CD4-positive, alpha-beta T cell treated with Interleukin-21 for 1 hour (primary cell): ENCODE measurements at places on chromosomes 11 and 22.

DNA sequence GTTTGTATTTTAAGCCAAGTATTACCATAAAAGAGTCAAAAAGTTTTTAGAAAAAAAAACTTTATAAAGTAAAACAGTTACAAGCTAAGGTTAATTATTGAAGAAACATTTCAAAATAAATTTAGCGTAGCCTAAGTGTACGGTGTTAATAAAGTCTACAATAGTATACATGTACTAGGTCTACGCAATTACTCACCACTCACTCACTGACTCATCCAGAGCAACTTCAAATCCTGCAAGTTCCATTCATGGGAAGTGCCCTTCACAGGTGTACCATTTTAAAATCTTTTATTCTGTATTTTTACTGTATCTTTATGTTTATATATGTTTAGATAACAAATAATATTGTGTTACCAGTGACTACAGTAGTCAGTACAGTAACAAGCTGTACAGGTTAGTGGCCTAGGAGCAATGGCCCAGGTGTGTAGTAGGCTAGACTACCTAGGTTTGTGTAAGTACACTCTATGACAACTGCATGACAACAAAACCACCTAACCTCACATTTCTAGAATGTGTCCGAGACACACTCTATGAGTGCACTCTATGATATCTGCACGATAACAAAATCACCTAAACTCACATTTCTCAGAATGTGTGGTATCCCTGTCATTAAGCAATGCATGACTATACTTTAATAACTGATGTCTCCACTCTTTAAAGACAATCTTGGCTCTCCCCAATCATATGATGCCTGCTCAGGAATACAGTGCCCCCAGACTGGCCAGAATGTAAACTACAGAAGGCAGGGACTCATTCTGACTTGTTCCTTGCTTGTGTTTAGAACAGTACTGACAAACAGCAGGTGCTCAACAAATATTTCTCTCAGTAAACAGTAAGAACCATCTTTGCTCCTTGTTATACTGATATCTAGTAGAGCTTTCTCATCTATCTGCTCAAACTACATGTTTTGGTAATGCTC, 21.2 kb downstream of the KMT5B start:
- no peak for DNase-seq

GRCh38 chr11:108137212-108137611, 15.8 kb downstream of the ACAT1 start:
- no peak for DNase-seq

DNA sequence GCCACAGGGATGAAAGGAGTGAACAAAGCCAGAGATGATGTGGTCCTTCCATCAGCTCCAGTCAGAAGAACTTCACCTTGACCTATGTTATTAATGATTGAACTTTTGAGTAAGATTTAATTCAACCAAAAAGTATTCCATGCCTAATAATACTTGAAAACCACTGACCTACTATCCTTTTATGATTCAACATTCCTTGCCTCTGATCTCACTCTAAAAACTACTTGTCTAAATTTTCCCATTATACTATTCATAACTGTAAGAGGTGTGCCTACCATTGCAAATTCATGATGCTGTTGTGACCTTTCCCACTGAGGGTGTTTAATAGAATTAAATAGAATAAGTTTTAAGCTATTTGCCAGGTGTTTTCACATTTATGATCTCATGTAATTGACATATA, 164.7 kb upstream of the GUCY1A2 start:
- DNase-seq = no peak

DNA sequence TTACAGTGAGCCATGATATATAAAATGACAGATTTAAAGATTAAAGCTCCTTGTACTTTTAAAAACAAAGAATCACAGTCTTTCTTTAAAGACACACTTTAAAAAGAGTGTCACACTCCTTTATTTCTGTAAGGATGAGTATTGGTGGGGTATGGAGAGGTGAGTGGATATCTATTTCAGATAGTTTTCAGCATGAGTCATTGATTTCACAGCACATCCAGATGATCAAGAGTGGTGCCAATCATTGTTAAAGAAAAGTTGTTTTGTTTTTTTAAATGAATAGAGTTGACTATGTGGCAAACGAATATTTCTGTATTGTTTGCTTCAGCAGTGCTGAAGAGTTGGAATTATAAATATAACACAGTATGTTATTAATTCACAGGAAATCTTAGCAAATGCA, 52.5 kb downstream of the FAR1 start:
- DNase-seq = no peak

GRCh38 chr11:110766316-110766715, 54.1 kb upstream of the ARHGAP20 start:
- no peak for DNase-seq

GRCh38 chr11:95228081-95228749, 2.8 kb downstream of the SESN3 start:
- DNase-seq = no peak

DNA sequence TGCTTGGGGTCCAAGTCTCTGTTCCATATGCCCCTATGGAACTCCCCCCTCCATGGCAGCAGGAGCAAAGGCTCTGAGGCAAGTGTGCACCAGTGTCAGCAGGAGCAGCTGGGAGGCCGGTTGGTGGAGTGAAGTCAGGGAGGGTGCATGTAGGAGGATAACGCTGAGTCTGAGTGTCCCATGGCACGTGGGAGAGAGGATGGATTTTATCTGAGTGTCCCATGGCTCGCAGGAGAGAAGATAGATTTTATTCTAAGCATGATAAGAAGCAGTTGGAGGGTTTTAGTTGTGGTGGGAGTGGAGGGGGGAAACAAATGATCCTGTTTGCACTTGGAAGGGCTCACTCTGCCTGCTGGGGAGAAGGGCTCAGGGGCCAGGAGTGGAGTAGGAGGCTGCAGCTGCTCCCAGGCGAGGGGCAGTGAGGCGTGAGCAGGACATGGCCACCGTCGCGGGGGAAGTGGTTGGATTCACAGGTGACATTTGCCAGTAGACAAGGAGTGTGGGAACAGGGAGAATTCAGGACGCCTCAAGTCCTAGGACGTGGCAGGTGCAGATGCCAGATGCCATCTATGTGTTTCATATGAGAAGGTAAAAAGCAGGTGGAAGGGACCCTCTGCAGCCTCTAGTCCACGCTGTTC, 33.6 kb upstream of the PARVG start:
- no peak for DNase-seq

GRCh38 chr11:70225681-70226177, 22.6 kb downstream of the FADD start:
- no peak for DNase-seq

DNA sequence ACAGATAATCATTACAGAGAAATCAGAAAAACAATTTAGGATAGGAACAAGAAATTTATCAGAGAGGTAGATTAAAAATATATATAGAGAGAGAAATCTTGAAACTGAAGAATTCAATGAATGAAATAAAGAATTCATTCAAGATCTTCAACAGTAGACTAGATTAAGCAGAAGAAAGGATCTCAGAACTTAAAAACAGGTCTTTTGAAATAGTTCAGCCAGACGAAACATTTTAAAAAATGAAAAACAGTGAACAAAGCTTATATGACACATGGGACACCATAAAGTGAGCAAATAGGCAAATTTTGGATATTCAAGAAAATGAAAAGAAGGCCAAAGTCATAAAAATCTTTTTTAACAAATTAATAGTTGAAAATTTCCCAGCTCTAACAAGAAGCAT, 138.8 kb downstream of the CASP12 start:
- no peak for DNase-seq

- DNase-seq = no peak
Measured at GRCh38 chr11:134640971-134641968, 229.2 kb upstream of the B3GAT1 start.

GRCh38 chr11:9049959-9050358, 41.4 kb downstream of the SCUBE2 start:
- no peak for DNase-seq

GRCh38 chr11:99535406-99535805, 514.7 kb downstream of the CNTN5 start:
- DNase-seq = no peak

GRCh38 chr11:114280696-114281095, 15.5 kb upstream of the NNMT start:
- DNase-seq = peak; percentile 8

GRCh38 chr11:27397624-27398399, 34.8 kb upstream of the CCDC34 start:
- DNase-seq = no peak

DNA sequence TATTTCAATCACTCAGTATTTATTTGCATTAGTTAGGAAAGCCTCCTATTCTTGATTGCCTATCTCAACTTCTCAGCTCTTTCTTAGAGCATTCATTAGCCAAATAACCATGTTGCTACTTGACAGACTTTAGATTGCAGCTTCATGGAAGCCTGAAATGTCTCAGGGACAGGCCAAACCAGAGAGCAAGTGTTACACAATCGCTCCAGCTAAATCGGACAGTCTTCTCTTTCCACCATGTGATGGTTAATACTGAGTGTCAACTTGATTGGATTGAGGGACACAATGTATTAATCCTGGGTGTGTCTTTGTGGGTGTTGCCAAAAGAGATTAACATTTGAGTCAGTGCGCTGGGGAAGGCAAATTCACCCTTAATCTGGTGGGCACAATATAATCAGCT, 106.5 kb upstream of the DRD2 start:
- no peak for DNase-seq
